ENCODE measurements at places on chromosomes 6 and 20. TPM values are rescaled to one million over a fixed set of nuclear protein-coding genes. Genes with fewer than 3 reads are reported as not detected.
A peak's percentile ranks its signal among the peaks of the same experiment; 100 is the strongest.

- no peak for DNase-seq
- no peak overlapping the region for H3K27ac ChIP-seq
- no peaks in the 10 kb centered on the region for H3K36me3 ChIP-seq
- no peak overlapping the region for H3K4me3 ChIP-seq
- no peaks in the 10 kb centered on the region for H3K4me1 ChIP-seq
Measured at GRCh38 chr6:145294942-145295341, 440.4 kb downstream of the EPM2A start.

GRCh38 chr20:45629496-45630100, at the start of gene WFDC10A:
Gene WFDC10A (plus strand): TSS chr20:45629739. CDS start chr20:45629814, 75 bp downstream.
- no peak within 1 kb of the TSS for H3K27ac ChIP-seq
- H3K4me1 ChIP-seq = no peaks in the 10 kb centered on the region
- H3K27me3 ChIP-seq = no peaks in the 10 kb centered on the region
- no peaks in the 10 kb centered on the region for H3K36me3 ChIP-seq
- DNase-seq = peak; percentile 46

DNA sequence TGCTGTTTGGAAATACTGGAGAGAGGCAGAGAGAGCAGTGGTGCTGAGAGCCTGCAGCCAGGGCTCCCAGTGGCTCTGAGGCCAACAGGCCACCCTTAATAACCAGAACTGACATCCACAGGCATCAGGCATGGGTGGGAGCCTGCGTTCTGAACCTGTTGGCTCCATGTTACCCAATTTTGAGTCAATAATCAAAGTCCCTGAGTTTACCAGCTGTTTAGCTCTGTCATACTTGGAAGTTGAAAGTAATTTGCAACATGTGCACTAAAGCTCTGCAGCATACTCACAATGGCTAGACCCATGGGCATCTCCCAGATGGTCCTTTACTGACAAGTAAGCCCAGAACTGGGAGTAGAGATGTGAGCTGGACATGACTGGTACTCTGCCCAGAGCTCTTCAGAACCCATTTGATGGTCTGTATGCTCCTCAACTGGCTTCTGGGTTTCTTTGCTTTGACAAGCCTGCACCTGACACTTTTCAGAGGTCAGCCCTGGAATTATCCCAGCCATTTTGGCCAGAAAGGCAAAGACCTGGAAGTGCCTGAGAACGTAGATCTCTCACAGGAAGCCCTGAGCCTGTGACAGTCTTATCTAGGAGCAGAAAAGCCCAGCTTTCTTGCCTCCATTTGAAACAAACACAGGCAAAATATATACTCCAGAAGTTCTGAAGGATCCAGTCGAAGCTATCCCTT, 122.4 kb upstream of the CITED2 start:
- H3K27me3 ChIP-seq = no peaks in the 10 kb centered on the region
- no peak for DNase-seq
- no peak overlapping the region for H3K27ac ChIP-seq
- no peaks in the 10 kb centered on the region for H3K4me1 ChIP-seq
- H3K4me3 ChIP-seq = no peak overlapping the region
- H3K36me3 ChIP-seq = no peaks in the 10 kb centered on the region

- no peaks in the 10 kb centered on the region for H3K4me1 ChIP-seq
- no peak overlapping the region for H3K27ac ChIP-seq
- no peak for DNase-seq
- no peaks in the 10 kb centered on the region for H3K36me3 ChIP-seq
- no peak overlapping the region for H3K4me3 ChIP-seq
- H3K27me3 ChIP-seq = peaks cover 12% of the 10 kb centered on the region
Measured at GRCh38 chr6:166277892-166278578, 30.2 kb downstream of the PRR18 start.

DNA sequence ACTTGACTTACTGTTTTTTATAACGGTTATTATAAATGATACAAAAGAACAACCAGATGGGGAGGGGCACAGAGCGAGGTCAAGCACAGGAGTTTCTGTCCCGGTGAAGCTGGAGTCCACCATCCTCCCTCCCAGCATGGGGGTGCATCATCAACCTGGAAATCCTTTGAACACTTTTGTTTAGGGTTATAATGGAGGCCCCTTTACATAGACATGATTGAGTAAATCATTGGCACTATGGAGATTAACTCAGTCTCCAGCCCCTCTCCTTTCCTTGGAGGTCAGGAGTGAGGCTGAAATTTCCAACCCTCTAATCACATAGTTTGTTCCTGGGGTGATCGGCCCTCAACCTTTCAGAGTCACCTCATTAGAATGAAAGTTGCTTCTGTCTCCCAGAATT, 71.8 kb upstream of the ANKEF1 start:
- no peak overlapping the region for H3K4me3 ChIP-seq
- no peak overlapping the region for H3K27ac ChIP-seq
- H3K36me3 ChIP-seq = no peaks in the 10 kb centered on the region
- no peaks in the 10 kb centered on the region for H3K4me1 ChIP-seq
- no peak for DNase-seq
- H3K27me3 ChIP-seq = peaks cover 8% of the 10 kb centered on the region

DNA sequence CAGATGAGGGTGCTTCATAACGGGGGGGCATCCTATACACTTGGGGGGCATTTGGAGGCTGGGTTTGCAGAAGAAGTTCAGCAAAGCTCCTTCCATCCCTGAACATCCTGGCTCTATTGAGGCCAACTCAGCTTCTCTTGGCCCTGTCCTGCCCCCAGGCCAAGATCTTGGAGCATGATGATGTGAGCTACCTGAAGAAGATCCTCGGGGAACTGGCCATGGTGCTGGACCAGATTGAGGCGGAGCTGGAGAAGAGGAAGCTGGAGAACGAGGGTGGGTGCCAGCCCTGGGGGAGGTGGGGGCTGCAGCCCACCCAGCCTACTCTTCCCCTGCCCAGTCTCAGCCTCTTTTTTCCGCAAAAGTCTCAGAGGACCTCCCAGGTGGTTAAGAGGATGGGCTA, 17.2 kb downstream of the GDAP1L1 start:
- no peak overlapping the region for H3K27ac ChIP-seq
- no peak for DNase-seq
- no peak overlapping the region for H3K4me3 ChIP-seq
- H3K4me1 ChIP-seq = no peaks in the 10 kb centered on the region

Gene TMEM63B
- 33.9 TPM for polyA plus RNA-seq

DNA sequence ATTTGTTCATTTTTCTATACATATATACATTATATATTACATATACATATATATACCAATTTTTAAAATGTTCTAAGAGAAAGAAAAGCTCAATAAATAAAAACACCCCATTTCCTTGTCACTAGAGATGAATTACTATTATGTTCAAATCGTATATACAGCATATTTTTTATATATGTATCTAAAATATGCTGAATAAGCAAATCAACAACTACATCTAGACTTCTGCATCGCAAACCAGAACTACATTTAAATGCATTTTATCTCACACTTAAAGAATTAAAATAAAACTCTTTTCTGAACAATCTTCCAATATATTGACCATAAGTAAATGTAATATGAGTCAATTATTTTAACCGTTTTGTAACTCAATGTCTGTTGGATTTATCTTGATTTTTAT, 133.9 kb downstream of the LAMA2 start:
- H3K27ac ChIP-seq = no peak overlapping the region
- H3K27me3 ChIP-seq = no peaks in the 10 kb centered on the region
- no peaks in the 10 kb centered on the region for H3K4me1 ChIP-seq
- no peaks in the 10 kb centered on the region for H3K36me3 ChIP-seq

All from small intestine (tissue), 16 donors.